ENCODE measurements at places on chromosomes 12 and 14.
A peak's percentile ranks its signal among the peaks of the same experiment; 100 is the strongest.

DNA sequence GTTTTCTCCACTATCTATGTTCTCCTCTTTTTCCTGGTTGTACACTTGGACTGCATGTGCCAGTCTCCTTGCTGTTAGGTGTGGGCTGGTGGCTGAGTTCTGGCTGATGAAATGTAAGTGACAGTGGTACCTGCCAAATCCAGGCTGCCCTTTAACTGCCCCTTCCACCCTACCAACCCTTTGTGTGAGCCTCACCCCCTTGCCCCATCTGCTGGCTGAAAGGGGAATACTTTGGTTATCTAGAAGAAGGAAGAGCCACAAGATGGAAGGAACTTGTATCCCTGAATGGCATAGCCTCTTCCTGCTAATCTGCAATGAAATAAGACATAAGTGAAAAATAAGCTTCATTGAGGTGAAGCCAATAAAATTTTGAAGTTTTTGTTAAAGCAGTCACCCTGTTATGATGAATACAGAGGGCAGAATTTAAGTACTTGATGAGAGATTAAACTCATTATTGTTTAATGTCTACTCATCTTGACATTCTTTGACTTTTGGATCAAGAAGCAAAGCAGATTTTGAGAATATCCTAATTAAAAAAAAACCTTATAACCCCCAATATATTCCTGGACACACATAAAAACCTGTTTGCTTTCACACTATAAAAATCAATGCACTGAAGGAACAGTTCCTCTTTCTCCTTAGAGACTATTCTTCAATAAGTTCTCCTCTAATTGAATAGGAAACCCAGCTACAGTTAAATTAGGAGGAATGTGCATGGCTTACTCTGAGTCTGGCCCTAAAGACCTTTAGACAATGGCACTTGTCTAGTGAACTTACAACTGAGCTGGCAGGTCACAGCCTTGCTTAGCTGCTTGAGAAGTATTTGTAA lies 262.6 kb upstream of the BTG1 start:
- no peak for DNase-seq

- no peak for DNase-seq
Measured at GRCh38 chr12:466039-466438, 6.3 kb downstream of the B4GALNT3 start.

DNA sequence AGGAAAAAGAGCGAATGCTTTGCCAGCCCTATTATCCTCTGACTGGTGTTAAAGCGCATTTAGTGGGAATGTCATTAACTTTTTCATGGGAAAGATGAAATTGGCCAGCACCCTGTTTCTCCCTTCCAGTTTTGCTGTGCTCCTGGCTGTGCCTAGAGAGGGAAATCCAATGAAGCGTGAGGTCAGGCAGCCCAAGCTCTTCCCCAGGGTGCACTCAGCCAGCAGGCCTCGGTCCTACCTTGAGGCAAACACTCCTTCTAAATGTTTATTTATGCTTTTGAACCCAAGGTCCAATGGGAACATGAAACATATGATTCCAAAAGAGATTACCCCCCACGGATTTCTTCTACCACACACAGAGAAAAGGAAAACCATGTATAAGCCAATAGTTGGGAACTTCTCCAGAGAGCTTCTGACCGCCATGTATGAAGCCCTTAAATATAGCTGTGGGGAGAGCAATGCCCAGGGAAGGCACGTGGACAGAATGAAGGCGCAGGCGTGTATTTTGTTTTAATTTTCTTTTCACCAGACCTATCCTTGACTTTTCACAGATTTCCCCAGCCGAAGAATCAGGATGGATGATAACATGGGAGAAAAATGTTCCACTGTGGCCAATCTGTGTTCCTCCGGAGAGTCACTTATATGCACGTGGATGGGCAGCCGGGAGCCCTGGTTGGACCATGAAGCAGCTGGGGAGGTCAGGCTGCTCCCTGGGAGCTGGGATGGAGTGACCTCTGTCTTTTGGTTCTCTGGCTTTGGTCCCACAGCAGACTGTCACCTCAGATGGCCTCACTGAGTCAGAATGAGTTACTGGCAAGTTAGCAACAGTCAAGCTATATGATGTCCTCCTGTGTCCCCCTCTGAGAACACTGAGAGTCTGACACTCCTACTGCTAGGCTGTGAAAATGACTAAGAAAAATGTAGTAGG lies 37.3 kb downstream of the GPR135 start:
- no peak for DNase-seq

DNA sequence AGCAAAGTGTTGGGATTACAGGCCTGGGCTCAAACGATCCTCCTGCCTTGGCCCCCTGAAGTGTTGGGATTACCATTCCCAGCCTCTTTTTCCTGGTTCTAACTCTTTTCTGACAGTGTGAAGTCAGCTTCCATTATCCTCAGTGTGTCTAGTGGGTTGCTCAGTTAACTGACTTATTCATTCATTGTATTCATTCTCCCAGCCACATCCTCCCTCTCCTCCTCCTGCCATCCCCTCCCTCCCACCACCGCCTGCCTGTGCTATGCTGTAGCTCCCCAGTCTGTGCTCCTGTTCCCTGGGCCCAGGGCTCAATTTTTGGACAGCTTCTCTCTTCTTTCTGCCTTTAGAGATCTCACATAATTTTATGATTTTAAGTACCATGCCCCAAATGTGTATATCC lies 19.4 kb downstream of the ATP6V0A2 start:
- DNase-seq = no peak

GRCh38 chr12:131014343-131014742 lies 60.6 kb downstream of the ADGRD1 start:
- DNase-seq = no peak

DNA sequence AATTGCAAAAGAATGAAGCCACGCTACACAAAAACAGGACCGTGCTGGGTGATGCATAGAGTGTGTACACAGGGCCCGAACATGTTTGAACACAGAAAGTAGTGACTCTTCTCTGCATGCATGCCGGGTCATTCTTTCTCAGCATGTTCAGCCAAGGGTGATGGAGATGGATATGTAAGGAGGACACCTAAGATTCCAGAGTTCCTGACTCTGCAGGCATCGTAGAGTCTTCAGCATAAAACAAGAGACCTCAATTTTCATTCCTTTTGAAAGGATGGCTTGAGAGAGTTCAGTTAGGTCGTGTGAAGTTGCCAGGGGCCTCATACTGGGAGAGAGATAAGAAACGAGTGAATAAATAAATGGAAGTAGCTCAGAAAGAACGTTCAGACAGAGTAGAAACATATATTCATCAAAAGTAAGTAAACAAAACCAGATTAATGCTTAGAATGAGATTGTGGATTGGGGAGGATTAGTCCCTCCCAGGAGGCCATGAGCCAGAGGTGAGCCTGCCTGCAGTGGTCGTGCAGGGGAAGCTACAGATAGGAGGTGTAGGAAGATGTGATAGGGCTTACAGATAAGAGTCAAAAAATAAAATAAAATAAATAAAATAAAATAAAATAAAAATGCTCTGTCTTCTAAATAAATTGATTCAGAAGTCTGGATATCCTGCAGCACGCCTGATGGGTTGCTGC lies 27.6 kb upstream of the SEL1L start:
- no peak for DNase-seq

DNA sequence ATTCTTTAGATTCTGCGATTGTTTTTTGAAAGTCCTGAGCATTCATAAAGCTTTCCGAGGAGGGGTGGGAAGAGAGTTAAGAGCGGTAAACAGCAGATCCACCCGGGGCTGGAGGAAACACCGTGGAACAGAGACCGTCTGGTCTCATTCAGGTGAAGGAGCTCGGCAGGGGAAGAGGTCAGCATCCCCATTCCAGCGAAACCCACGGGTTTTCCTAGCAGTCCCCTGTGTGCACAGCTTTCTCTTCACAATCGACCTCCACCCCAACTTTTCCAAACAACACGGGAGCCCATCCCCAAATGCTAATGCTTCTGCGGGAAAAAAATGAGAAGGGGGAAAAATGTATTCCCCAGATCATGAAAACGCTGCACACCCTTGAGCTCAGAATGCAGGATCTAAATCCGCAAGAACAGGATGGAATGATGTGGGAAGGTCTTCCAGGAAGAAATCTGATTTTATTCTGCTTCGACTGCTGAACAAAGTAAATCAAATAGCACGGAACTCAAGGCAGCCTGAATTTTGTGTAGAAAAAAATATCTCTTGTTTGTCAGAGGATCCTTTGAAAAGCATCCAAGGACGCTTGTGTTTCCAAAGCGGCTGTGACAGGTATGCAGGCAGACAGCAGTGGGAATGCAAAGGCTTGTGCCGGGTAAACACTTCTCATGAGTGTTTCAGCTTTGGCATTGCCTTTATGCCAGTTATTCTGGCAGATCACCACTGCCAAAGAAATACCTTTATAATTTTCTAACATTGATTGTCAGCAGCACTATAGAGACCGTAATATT lies 128.8 kb downstream of the NDUFA12 start:
- no peak for DNase-seq

DNA sequence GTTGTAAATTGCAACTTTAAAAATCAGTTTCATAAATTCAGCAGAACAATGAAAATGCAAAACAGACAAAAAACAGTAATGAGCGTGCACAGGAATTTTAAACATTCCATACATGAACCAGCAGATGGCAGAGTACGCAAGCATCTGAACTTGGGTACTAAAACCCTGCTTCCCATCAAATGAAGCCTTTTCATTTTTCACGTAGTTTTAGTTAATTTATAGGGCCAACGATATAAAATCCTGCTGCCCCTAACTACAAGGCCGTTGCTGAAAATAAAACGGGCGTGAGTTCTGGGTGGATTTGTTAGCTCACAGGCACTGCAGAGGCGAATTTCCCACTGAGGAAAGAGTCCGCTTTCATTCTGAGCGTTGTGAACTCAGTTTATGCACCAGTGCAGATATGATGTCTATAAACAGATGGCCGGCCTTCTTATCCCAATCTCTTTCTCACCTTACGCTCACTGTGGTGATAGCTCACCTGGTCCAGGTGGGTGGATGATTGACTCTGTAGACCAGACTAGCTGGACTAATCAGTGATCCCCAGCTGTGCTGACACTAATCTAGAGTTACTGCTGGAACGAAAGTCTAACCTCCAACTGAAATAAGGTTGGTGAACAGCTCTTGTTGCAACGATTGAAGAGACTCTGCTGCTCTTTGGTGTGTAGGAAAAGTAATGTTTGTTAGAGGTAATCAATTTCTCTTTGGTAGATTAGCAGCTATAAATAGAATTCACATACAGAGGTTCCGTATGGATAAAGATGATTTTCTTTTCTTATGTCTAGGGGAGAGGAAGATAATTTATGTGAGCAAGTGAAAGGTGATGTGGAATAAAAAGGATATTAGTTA lies 89.2 kb downstream of the PDZRN4 start:
- DNase-seq = peak; percentile 14

- DNase-seq = no peak
Measured at GRCh38 chr14:21894003-21894897, 220.6 kb upstream of the OR4E1 start.

DNA sequence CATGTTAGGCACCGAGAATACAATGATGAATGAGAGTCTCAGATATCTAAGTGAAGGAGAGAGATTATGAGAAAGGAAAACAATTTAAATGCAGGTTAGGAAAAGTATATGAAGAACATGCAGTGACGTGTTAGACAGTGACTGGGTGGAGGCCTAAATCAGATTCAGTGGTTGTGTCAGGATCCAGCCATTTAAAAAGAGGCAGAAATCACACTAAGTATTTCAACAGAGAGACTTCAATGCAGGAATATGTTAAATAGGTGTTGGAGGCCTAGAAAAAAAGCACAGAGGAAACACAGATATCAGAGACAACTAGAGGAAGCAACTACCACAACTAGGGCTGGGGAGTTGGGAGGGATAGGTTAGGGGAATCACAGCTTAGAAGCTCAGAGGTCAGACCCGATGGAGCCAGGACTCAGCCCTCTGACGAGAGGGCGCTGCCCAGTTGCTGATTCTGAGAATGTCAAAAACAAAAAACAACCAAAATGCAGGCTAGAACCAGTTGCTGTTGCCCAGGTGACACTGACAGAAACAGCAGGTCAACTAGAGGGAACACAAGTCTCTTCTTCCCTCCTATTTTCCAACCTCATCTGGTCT lies 3.0 kb upstream of the GARIN2 start:
- no peak for DNase-seq

DNA sequence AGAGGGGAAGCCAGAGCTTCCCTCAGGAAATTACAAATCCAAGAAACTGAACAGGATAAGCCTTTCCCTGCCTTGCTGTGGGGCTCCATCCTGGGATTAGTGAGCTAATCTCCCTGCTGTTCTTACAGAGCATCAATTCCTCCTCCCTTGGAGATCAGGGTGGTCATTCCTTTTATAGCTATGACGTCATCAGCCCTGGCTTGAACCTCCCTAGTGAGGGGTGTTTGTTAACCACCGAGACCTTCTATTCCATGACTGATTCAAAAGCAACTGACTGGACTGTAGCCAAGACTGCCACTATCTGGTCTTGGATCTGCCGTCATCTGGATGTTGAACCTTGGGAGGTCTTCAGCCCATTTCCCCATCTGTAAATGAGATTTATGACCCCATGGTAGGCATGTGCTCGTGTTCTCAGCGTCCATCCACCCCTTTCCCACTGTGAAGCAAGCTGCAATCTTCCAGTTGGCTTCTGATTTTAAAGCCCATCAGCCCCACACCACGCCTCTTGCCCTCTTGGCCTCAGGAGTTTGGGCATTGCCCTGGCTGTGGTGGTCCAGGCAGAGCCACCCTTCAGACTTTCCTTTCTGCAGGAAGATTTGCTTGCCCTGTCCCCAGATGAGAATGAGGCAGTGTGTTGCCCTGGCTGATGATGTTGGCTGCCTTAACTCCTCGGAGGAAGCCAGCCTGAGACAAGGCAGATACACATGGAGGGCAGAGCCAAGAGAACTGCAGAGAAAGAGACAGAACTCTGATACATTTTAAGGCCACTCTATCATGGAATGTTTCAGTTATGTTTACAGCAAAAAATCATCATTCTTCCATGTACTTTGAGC lies 59.6 kb upstream of the ACTN1 start:
- DNase-seq = peak; percentile 63

DNA sequence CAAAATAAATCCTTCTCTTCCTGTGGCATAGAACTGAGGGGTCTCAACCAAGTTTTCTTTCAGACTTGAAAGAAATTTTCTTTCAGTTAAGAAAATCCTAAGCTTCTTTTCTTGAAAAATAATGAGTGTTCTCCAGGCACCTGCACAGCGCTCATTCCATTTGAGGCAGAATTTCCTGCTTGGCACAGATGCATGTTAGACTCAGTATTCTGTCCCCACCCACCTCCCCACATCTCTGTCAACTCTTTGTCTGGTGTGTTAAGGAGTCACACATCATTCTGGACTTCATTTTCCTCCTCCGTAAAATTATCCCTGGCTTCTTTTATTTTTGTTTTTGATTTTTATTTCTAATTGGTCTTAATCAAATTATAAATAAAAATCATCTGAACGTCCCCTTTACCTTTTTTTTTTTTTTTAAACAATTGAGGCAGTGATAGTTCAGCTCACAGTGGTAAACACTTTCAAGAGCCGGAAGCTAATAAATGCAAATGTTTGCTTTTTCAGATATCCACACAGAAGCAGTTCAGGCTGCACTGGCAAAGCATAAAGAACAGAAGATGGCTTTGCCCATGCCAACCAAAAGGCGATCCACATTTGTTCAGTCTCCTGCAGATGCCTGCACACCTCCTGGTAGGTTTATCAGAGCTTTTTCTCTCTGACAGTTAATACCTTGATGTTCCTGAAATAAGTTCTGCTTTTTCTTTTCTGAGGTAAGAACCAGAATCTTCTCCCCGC lies 104.0 kb upstream of the ATF1 start:
- DNase-seq = no peak

GRCh38 chr14:31819281-31819680 lies 257.8 kb upstream of the ARHGAP5 start:
- no peak for DNase-seq
